ENCODE measurements at places on chromosomes 3 and 15.

GRCh38 chr3:102810937-102811336, 376.1 kb downstream of the ZPLD1 start:
- no peak for DNase-seq

- DNase-seq: no peak
Measured at GRCh38 chr15:64774037-64774628, 1.3 kb downstream of the RBPMS2 start.

DNA sequence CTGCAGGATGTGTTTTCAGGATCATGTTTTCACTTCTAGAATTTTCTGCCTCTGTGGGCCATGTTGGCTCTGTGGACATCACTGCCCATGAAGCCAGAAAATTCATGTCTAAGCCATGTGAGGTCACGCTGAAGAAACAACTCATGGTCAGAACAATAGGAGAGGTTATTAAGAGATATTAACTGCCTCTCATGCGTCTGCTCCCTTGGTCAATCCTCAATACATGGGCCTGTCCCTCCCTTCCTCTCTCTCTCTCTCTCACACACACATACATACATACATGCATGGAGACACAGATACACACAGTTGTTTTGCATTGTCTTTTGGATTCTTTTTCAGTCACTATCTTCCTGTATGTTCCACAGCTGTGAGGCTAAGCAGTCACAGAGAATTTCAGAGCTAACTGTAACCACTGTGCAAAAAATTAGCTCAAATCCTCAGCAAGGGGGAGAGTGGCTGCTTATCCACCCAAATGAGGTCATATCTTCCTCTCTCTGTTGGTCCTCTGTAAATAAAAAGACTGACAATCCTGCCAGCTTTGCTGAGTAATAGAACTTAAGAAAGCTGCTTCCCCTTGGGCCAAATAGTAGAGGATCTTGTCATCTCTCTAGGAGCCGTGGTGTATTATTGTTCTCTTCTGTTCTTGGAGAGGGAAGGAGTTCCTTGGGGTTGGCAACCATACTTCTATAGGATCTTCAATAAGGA, 45.6 kb downstream of the LRTM1 start:
- DNase-seq: no peak

DNA sequence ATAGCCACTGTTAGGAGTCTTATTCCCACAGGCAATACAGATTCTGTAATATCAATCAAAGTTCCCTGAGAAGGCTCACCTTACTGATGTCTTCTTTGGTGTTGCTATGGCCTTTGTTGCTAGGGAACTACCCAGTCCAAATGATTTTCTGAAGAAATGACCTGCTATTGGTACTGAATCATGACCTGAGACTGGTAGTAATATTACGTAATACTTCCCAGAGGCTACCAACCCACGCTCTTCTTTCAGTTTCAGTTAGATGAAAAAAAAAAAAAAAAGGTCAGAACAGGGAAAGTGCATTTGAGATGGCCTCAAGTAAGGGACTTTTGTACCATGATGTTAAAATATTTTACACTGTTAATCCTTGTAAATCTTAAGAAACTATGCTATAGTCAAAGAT, 1092.5 kb upstream of the EPHA6 start:
- no peak for DNase-seq

GRCh38 chr15:101307048-101307896, 12.2 kb upstream of the SNRPA1 start:
- DNase-seq: no peak

GRCh38 chr15:97545799-97546198, 414.7 kb upstream of the ARRDC4 start:
- no peak for DNase-seq

GRCh38 chr3:115982629-115983028, 359.3 kb downstream of the GAP43 start:
- no peak for DNase-seq

DNA sequence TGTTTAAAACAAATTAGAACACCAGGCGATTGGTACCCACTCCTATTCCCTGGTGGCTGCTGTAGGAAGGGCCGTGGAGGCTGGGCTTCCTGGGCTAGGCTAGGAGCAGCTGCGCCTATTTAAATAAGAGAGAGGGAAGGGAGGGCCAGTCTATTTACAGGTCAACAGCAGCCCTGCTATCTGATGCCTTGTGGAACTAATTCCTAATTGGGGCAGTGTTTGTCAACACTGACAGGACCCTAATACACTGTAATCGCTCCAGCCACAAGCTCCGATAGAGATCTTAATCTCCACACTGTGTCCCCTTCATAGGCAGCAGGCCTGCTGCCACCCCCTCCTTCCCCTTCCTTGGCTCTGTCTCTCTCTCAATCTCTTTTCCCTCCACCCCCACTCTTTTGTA, 116.9 kb upstream of the SOX14 start:
- DNase-seq: no peak

DNA sequence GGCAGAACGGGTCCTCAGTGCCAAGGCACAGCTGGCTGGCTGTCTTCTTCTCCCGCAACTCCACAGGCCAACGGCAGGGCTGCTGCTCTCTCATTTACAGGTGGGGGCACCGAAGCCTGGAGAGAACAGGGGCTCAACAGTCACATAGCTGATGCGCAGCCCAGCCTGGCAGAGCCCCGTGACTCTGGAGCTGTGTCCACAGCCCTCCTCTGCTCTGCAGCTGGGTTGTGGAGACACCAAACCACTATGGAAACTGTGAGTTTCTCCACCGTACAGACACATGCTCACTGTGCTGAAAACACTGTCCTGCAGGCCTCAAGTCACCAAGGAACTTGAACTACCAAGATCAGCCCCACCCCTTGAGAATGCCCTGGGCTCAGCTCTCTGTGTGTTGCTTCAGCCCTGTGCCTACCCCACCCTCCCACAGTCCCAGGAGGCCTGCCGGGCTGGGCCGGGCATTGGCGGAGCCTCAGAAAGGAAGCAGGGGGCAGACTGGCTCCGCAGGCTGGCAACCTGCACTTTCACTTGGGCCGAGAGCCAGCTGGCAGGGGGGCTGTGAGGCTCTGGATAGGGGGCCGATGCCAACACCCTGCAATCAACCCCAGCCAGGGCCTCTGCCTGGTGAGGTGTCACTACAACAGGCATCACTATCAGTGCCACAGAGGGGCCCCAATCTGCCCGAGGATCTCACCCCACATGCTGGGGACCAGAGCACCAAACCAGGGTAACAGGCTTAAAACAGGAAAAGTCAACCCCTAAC, 113.7 kb upstream of the RPL32 start:
- DNase-seq: no peak

GRCh38 chr15:66154581-66154980, 99.0 kb downstream of the MEGF11 start:
- DNase-seq: no peak

DNA sequence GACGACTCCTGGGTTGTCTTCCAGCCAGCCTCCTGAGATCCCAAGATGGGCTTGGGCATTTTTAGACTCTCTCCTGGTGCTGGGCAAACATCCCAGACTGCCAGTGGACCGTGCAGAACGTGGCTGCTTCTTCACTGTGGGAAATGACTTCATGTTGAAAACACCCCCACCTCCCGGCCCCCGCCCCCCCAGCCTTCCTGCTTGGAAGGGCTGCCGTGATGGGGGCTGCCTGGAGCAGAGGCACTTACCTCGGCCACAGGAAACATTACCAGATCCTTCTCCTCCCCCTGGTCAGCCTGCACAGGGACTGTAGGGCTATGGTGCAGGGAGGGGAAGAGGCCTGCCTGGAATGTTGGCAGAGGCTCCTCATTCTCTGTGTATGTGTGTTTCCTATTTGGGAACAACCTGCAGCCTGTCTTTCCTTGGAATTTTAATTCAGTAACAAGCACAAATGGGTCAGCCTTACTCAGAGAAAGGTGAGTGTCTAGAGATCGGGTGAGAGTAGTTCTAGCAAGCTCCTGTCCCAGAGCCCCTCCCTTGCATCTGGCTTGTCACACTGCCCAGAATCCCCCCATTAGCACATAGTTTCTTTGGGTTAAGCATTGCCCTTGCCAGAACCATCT, 90.8 kb downstream of the ANP32A start:
- DNase-seq: no peak

DNA sequence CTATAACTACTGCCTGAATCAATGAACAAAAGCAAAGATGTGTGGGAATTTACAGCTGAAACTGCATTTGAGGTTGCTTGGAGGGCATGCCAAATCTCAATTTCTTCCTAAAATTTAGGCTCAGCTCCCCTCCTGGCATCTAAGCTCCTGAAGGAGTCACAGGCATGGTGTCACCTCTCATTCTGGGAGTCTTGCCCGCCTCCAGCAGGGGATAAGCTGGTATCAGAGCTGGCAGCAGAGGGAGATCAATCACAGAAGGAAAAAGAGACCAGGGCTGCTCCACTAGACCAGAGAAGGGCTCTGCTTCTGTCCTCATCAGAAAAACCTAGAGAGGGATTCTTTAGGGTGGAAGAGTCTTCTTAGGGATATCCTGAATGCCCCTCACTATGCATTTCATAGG, 150.4 kb upstream of the SLC6A11 start:
- DNase-seq: no peak

GRCh38 chr3:10198761-10199649, 34.3 kb downstream of the IRAK2 start:
- peak; percentile 40 for DNase-seq

DNA sequence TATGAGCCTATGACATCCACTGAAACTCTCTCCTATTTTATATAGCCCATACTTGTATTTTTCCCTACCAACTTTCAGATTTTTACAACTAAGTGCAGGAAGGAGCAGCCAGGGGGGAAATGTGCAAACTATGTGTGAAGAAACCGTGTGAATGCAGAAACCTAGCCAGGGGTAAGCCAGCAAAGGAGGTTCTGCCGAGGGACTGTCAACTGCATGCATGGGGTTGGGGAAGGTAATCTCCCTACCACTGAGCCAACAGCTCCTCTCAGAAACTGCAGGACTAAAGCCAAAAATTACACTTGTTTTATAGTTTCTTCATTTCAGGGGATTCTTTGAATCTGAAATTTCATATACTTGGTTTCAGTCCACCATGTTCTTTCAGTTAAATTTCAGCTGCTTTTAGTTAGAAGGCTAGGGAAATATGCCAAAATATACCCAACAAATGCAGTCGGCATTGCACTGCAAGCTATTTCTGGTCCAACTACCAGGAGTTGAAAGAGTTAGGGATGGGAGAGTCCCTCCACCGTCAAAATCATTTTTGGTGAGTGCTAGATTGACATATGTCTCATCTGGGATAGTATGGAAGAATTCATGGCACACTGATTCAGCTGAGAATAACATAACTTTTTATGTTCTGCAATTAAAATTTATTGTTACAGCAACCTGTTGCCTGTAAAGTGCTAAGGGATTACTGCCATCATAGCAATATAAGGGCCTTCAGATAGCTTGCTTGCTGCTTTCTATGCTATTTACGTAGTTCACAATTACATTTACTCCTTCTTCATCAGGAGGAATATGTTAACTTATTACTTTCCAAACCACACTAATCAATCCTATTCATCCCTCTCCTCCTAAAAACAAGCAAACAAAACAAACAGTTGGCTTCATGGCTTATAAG, 904.2 kb downstream of the ROBO1 start:
- DNase-seq: no peak
